ENCODE measurements at places on chromosomes 2 and 18. TPM values are rescaled to one million over a fixed set of nuclear protein-coding genes. Genes with fewer than 3 reads are reported as not detected.

GRCh38 chr18:24868760-24869237, 408.4 kb downstream of the HRH4 start:
- DNase-seq: no peak

- DNase-seq: no peak
These were observed 726.4 kb upstream of the CDH2 start for GRCh38 chr18:28903306-28903705.

GRCh38 chr2:110983133-110983532, 137.6 kb upstream of the BCL2L11 start:
- DNase-seq: no peak

- no peak for DNase-seq
These were observed 855.4 kb upstream of the CELF4 start for GRCh38 chr18:38421021-38421420.

- DNase-seq: no peak
These were observed 152.5 kb downstream of the TSN start for GRCh38 chr2:121907928-121908327.

Gene ANKRD36
- 16.8 TPM for polyA plus RNA-seq

- no peak for DNase-seq
These were observed 36.2 kb downstream of the NGEF start for GRCh38 chr2:232976666-232977437.

DNA sequence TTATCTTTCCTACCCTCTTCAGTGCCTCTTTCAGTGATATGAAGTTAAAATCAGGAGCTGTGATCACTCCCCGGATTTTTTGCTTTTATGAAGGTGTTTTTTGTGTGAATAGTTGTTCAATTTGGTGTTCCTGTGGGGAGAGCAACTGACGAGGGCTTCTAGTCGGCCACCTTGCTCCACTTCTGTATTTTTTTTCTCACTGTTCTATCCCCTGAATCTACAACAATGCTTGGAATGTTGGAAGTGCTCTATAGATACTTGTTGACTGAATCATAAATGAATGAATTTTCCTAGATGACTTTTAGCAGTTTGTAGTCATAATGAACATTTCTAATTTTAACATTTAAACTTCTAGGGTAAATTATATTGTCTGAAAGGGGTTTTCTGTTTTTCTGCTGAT, 247.3 kb downstream of the ZNF385B start:
- DNase-seq: no peak

Gene SERPINB4
- not detected for polyA plus RNA-seq

Gene MTA3
- 78.7 TPM for polyA plus RNA-seq

DNA sequence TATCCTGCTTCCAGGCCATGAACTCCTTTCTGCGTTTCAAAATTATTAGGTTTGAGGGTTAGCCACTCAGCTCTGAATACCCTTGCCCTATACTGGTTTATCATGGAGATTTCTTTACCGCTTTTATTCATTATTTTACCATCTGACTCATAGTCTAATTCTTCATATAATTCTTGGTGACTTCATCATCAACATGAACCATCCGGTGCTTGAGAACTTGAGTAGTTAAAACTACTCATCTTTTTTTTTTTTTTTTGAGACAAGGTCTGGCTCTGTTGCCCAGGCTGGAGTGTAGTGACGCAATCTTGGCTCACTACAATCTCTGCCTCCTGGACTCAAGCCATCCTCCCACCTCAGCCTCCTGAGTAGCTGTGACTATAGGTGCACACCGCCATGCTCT, 94.2 kb upstream of the LHCGR start:
- no peak for DNase-seq

DNA sequence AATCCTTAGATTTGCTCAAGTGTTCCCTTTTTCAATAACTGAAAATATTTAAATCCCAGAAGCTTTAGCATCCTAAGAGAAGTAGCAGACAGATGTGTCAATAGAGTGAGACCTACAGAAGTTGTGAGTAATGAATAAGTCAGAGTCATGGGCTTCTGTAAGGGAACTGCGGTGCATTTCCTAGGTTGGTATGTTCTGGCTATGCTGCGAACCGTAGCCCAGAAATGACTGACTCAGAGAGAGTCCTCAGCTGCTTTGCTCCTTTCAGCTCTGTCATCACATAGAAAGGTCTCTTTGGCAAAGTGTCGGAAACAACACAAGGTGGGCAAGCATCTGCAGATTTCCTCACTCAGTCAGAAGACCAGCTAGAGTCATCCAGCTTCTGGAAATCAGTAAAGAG, 297.1 kb downstream of the ARHGAP15 start:
- DNase-seq: no peak

Gene SNRNP27
- 74.1 TPM for polyA plus RNA-seq

- DNase-seq: no peak
These were observed 404.3 kb downstream of the PID1 start for GRCh38 chr2:228866781-228867180.

GRCh38 chr2:224882291-224883171, 159.7 kb downstream of the DOCK10 start:
- DNase-seq: no peak

Gene SAG
- 0.07 TPM for polyA plus RNA-seq

GRCh38 chr2:7510353-7510752, 593.1 kb downstream of the RNF144A start:
- no peak for DNase-seq

- DNase-seq: no peak
These were observed 112.9 kb upstream of the TRIB2 start for GRCh38 chr2:12603781-12604295.

DNA sequence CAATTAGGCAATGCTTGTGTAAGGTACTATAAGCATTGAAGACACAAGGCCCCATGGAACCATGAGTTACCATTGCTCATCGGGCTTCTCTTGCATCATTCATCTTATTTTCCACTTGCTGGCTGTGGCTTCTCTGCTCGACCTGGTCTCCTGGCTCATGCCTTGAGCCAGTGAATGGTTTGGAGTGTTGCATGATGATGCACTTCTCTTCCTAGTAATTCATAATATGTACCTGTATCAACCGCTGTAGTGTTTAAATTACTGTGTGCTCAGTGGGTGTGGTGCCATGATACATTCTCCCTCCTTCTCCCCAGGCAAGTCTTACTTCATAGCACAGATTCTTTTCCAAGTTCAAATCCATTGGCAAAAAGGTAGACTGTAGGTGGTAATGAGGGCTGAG, 66.8 kb downstream of the ABCA12 start:
- no peak for DNase-seq

GRCh38 chr2:191740759-191741158, 62.8 kb downstream of the NABP1 start:
- no peak for DNase-seq

DNA sequence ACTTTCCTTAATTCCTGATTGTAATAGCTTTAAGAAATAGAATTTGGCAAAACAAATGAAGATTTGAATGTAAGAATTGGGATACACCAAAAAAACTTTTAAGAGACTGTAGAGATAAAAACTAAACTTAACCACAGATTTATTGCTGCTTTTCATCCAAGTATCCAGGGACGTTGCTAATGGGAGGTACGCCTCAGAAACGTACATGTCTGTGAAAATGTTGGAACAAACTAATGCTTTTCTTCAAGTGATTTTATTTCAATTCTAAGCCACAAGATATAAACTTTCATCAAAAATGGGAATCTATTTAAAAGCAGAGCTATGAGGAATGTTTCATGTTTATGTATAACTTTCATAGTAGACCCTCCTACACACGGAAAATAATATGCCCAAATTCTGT, 66.3 kb downstream of the ARHGAP15 start:
- DNase-seq: no peak

DNA sequence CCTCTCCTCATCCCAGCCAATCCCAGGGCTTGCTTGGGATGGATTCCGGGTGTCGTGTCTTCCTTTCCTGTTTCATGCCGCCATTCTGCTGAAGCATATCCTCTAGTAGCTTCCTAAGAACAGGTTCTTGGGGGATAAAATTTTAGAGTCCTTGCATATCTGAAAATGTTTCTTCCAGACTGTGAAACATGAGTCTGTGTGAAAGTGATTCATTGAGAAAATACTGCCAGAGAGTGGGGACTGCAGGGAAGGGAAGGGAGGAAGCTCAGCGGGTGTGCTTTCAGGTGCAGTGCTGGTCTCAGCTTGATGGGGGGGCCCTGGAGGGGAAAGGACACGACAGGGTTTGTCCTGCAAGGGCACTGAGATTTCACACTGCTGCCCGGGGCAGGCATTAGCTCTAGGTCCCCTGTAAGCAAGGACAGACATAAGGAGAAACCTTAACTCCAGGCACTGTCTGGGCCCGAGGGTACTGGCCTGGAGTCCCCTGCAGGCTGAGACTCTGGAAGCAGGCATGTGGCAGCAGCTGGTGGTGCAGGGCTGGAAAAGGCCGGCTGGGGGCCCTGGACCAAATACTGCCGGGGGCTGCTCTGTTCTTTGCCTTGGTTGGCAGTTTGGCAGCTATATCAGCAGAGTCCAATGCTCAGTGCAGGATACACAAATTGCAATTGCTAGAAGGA, 97.6 kb upstream of the HS6ST1 start:
- no peak for DNase-seq

GRCh38 chr18:78915446-78916008, 64.1 kb upstream of the SALL3 start:
- DNase-seq: no peak

DNA sequence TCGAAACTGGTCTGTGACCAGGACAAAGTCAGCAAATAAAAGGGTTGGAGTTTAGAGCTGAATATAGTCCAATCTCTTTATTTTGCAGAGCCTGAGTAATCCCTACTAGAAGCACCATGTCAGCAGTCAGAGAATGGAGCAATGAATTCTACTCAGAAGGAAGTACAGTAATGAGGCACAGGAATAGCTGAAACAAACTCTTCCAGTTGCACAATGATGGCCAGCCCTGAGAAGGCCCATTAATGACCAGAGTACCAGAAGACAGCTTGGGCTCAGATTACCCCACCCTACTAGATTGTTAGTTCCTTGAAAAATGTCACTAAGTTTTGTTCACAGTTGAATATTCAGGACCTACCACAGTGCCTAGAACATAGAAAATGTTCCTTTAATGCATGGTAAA, 40.3 kb upstream of the SCG2 start:
- DNase-seq: no peak

Measured in right renal cortex interstitium (tissue), 3 donors.